ENCODE measurements at places on chromosomes 7 and 10. TPM values are rescaled to one million over a fixed set of nuclear protein-coding genes. Genes with fewer than 3 reads are reported as not detected.

GRCh38 chr7:118040562-118040961 is 143.4 kb upstream of the LSM8 start:
- DNase-seq: no peak

DNA sequence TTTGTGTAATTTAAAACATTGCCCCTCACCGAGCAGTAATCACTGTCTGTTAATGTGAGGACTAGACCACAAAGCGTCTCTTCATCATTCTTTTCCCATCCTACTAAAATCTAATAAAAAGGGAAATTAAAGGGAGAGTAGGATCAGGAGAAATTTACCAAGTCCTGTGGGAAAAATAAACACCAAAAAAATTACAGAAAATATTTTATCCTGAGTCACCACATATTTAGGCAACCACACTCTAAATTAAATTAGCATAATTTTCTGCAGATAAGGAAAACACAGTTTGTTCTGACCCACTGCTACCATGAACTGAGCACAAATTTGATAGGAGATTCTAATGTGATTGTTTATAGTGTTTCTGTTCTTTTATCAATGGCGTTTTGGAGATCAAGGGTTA is 49.3 kb downstream of the CCDC6 start:
- no peak for DNase-seq

GRCh38 chr10:78443900-78444571 is 410.4 kb downstream of the RPS24 start:
- DNase-seq: no peak

DNA sequence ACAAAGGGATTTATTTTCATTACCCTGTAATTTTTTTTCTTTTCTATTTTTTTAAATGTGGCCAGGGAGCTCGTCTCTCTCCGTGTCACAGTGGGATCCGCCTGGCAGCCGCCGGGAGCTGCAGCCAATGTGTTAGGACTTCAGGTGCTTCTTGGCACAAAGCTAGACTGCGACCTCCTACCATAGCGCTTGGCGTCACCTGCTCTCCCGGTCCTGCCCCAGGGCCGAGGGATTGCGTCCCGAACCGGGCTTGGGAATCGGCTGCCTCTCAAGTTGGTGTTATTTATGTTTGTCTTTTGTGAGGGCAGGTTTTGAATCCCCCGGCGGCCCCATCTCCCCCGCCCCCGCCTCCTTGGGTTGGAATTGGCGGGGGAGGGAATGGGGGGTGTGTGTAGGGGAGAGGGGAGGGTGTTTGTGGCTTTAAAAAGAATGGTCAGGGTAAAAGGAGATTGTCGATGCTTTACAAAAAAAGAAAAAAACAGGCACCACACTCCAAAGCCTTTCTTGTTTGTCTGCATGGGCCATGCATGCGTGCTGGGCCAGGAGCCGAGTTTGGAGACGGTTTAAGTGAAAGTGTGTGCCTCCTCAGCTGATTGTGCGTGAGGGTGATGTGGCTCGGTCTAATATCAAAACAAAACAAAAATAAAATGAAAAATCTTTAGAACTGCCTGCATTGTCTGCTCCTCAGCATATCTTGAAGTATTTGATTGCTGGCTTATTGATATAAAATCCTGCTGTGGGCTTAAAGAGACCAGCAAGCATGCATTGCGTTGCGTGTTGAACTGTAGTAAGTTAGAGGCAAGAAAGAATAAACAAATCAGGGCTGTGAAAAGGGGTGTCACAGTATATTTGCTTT is 1.2 kb downstream of the PPP1R9A start:
- peak; percentile 70 for DNase-seq

- no peak for DNase-seq
Observed at GRCh38 chr7:127941476-127942210, 89.6 kb downstream of the LRRC4 start.

GRCh38 chr7:137488038-137488437 is 144.5 kb upstream of the PTN start:
- DNase-seq: no peak

GRCh38 chr10:71685554-71686232 is 33.9 kb downstream of the C10orf105 start:
- no peak for DNase-seq

NME8 gene
- total RNA-seq: not detected

GRCh38 chr10:127563718-127564553 is 14.8 kb downstream of the NPS start:
- no peak for DNase-seq

DNA sequence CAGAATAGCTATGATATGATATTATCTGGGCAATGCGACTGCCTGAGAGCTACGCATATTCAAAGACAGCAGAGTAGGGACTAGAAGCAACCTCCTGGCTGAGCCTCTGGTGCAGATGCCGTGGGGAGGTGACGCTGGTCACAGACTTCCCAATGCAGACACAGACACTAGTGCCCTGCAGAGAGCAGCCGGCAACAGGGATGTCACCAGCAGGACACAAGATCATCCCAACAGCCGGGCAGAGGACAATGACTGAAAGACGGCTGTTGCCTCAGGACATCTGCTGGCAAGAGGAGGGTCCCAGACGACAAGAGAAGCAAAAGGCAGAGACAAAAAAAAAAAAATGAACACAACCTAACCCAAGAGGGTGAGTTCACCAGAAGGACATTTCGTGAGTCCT is 104.6 kb downstream of the CALN1 start:
- no peak for DNase-seq

DNA sequence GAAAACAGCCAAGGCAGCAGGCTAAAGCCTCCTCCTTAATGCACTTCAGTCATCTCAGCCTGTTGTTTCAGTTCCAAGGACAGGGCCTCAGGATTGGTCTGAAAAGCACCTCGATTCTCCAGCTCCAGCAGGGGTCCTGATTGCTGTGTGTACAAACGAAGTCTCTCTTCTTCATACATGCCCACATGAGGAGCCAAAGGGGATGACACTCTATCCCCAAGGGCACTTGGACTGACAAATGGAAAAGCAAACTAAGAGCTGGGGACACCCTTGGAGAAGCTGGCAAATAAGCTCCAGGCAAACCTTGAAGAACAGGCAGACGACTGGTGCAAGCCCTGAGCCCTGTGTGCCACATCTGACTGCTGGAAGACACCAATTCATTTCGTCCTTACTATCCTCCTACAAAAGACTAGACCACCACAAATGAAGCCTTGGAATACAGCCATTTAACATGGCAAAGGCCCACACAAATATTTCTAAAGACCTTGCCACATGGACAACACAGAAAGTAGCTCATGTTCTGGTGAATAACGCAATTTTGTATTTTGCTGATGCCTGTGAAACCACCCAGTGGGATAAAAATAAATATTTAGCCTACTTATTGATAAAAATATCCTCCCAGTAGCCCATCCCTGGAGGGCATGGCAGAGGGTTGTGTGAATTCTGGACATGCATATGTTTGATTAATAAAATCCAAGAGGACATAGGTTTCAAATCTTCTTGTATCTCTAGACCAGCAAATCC is 61.9 kb downstream of the PARD3 start:
- DNase-seq: no peak

HSPA12A gene
- 18.1 TPM for total RNA-seq

- no peak for DNase-seq
Observed at GRCh38 chr10:89167915-89168314, 39.2 kb downstream of the CH25H start.

Measured in Caki2 (cell line).